Upper lobe of left lung (tissue), 6 donors: ENCODE measurements at places on chromosomes 7 and 10. TPM values are rescaled to one million over a fixed set of nuclear protein-coding genes. Genes with fewer than 3 reads are reported as not detected.

Gene CREB5
- 17.8 TPM for total RNA-seq

DNA sequence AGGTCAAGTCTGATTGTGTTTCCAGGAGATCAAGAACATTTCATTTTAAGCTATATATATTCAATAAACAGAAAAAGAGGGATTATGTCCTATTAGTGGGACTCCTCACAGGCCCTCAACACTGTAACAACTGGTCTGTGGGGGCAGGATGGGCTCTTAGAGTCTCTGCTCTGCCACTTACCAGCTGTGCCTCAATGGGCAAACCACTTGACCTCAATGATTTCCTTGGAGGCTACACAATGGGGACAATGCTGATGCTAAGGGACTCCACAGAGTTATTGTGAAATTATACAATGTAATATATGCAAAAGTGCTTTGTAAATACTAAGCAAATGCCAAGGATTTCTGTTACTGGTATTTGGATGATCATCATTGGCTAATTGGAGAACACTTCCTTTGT lies 33.2 kb upstream of the MXI1 start:
- H3K36me3 ChIP-seq: no peaks in the 10 kb centered on the region
- no peak for DNase-seq
- no peak overlapping the region for H3K27ac ChIP-seq
- no peaks in the 10 kb centered on the region for H3K27me3 ChIP-seq
- H3K4me3 ChIP-seq: no peak overlapping the region
- H3K4me1 ChIP-seq: peaks cover 6% of the 10 kb centered on the region

Gene DMBT1
- 19.5 TPM for total RNA-seq

Gene SEMA3D
- 2.4 TPM for total RNA-seq

DNA sequence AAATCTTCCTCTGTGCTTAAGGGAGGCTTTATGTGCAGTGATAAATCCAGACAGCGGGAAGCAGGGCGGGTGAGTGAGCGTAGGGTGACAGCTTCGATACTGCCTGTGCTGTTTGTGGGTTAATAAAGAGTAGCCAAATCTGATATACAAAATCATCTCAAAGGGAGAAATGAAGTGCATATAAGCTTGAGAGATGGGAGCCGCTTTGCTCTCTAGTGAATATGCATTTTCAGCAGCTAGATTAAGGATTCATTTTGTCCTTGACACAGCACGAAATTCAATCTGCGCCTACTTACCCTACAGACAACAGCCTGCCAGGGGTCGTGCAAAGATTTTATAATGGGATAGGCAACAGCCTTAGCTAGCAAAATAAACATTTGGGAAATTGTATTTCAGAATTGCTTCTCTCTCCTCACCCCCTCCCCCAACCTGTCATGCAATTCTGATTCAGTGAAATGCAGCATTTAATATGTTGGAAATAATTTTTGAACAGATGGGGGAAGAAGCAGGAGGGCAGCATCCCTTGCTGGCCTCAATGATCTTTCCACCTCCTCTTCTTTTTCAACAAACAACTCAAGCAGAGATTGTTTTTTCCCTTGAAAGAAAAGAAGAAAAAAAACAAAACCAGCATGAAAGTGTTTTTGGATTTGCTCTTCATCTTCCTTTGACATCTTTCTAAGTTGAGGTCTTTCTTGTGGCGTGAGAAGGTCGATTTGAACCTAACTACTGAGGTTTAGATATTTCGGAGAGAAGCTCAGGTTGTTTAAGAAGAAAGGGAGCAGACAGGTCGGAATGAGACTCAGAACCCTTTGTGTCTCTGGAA lies 117.9 kb downstream of the AOAH start:
- H3K27ac ChIP-seq: no peak overlapping the region
- no peaks in the 10 kb centered on the region for H3K27me3 ChIP-seq
- no peak overlapping the region for H3K4me3 ChIP-seq

- no peaks in the 10 kb centered on the region for H3K27me3 ChIP-seq
- no peak overlapping the region for H3K4me3 ChIP-seq
- no peaks in the 10 kb centered on the region for H3K4me1 ChIP-seq
- peak; percentile 16 for DNase-seq
These were observed 569.3 kb downstream of the TCERG1L start for GRCh38 chr10:130741901-130742855.

- no peak overlapping the region for H3K4me3 ChIP-seq
- peaks cover 3% of the 10 kb centered on the region for H3K4me1 ChIP-seq
- DNase-seq: no peak
- no peaks in the 10 kb centered on the region for H3K27me3 ChIP-seq
These were observed 122.7 kb downstream of the CUL2 start for GRCh38 chr10:34967335-34967880.

Gene KNDC1
- 10.1 TPM for total RNA-seq

Gene NACAD
- 1.1 TPM for total RNA-seq

GRCh38 chr7:100583132-100584053 lies 2.5 kb downstream of the LRCH4 start:
- DNase-seq: peak; percentile 88
- no peaks in the 10 kb centered on the region for H3K27me3 ChIP-seq
- peak overlapping the region; percentile 85 for H3K4me3 ChIP-seq
- peak overlapping the region; percentile 100 for H3K27ac ChIP-seq

Gene ASAH2
- total RNA-seq: 0.49 TPM

- no peak for DNase-seq
- H3K36me3 ChIP-seq: no peaks in the 10 kb centered on the region
- no peak overlapping the region for H3K4me3 ChIP-seq
- no peaks in the 10 kb centered on the region for H3K4me1 ChIP-seq
- no peak overlapping the region for H3K27ac ChIP-seq
- no peaks in the 10 kb centered on the region for H3K27me3 ChIP-seq
These were observed 55.1 kb downstream of the ANKMY2 start for GRCh38 chr7:16590424-16590823.

Gene GCK
- 0.30 TPM for total RNA-seq

Gene DENND11
- total RNA-seq: 36.0 TPM

- no peak for DNase-seq
- no peak overlapping the region for H3K4me3 ChIP-seq
- H3K27me3 ChIP-seq: no peaks in the 10 kb centered on the region
- H3K27ac ChIP-seq: no peak overlapping the region
These were observed 29.8 kb upstream of the HABP2 start for GRCh38 chr10:113523071-113523470.

DNA sequence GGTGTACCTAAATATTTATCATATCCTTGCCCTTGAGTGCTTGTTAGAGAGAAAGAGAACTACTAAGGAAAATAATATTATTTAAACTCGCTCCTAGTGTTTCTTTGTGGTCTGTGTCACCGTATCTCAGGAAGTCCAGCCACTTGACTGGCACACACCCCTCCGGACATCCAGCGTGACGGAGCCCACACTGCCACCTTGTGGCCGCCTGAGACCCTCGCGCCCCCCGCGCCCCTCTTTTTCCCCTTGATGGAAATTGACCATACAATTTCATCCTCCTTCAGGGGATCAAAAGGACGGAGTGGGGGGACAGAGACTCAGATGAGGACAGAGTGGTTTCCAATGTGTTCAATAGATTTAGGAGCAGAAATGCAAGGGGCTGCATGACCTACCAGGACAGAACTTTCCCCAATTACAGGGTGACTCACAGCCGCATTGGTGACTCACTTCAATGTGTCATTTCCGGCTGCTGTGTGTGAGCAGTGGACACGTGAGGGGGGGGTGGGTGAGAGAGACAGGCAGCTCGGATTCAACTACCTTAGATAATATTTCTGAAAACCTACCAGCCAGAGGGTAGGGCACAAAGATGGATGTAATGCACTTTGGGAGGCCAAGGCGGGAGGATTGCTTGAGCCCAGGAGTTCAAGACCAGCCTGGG lies 11.4 kb downstream of the SERPINE1 start:
- DNase-seq: peak; percentile 89
- H3K27ac ChIP-seq: peak overlapping the region; percentile 84
- no peaks in the 10 kb centered on the region for H3K27me3 ChIP-seq
- no peak overlapping the region for H3K4me3 ChIP-seq
- H3K36me3 ChIP-seq: peaks cover 19% of the 10 kb centered on the region

- no peak overlapping the region for H3K27ac ChIP-seq
- H3K27me3 ChIP-seq: no peaks in the 10 kb centered on the region
- no peaks in the 10 kb centered on the region for H3K36me3 ChIP-seq
- no peak overlapping the region for H3K4me3 ChIP-seq
- no peak for DNase-seq
These were observed 56.7 kb upstream of the SEPHS1 start for GRCh38 chr10:13404791-13405190.

GRCh38 chr10:75076348-75076747 lies 35.1 kb upstream of the SAMD8 start:
- no peaks in the 10 kb centered on the region for H3K4me1 ChIP-seq
- no peaks in the 10 kb centered on the region for H3K36me3 ChIP-seq
- no peak overlapping the region for H3K27ac ChIP-seq
- DNase-seq: no peak
- no peaks in the 10 kb centered on the region for H3K27me3 ChIP-seq

DNA sequence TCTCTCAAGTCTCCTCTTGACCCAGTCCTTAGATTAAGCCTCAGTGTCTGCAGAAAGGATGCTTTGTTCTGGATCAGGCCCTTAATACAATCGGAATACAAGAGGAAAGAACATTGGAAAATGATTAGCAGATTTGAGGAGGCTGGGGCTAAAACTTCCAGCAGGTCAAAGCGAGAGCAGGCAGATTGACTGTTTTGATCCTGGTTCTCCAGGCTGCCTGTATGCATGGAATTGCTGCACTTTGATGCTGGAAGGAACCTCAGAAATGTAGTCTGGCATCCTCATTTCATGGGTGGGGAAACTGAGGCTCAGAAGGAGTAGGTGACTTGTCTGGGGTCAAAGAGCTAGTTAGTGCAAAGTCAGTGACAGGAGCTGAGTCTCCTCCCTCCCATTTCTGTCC lies 202.8 kb downstream of the EMX2 start:
- no peak overlapping the region for H3K27ac ChIP-seq
- DNase-seq: no peak
- no peaks in the 10 kb centered on the region for H3K4me1 ChIP-seq
- no peaks in the 10 kb centered on the region for H3K27me3 ChIP-seq
- H3K36me3 ChIP-seq: no peaks in the 10 kb centered on the region
- H3K4me3 ChIP-seq: no peak overlapping the region

DNA sequence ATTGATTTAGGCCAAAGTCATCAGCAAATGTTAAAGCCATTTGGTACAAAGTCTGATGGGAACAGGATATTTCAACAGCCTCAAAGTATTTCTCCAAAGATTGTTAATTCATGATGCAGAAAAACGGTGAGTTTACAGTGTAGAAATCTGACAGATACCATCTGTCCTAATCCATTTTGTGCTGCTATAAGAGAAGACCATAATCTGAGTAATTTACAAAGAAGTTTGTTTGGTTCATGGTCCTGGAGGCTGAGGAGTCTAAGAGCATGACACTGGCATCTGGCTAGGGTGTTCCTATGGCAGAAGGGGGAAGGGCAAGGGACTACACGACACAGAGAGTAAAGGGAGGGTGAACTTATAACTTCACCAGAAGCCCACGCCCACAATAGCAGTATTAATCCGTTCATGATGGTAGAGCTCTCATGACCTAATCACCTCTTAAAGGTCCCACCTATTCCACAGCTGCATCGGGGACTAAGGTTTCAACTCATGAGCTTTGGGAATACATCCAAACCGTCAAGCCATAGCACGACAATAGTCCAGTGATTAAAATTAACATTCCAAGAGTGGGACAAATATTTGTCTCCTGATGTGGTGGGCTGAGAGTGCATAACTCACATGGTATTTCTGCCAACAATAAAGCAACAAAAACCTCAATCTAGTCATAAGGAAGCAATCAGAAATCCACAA lies 298.6 kb upstream of the AKR1E2 start:
- H3K27ac ChIP-seq: no peak overlapping the region
- no peak overlapping the region for H3K4me3 ChIP-seq
- no peak for DNase-seq
- H3K4me1 ChIP-seq: no peaks in the 10 kb centered on the region
- no peaks in the 10 kb centered on the region for H3K27me3 ChIP-seq

GRCh38 chr10:117007080-117007479 lies 2.1 kb upstream of the SHTN1 start:
- no peak for DNase-seq
- no peaks in the 10 kb centered on the region for H3K36me3 ChIP-seq
- no peak overlapping the region for H3K27ac ChIP-seq

- H3K27me3 ChIP-seq: no peaks in the 10 kb centered on the region
- no peak overlapping the region for H3K4me3 ChIP-seq
- peaks cover 3% of the 10 kb centered on the region for H3K4me1 ChIP-seq
- no peak overlapping the region for H3K27ac ChIP-seq
- no peaks in the 10 kb centered on the region for H3K36me3 ChIP-seq
These were observed 684.0 kb upstream of the FOXK1 start for GRCh38 chr7:3998060-3998459.

- H3K4me1 ChIP-seq: no peaks in the 10 kb centered on the region
- no peaks in the 10 kb centered on the region for H3K36me3 ChIP-seq
- no peak overlapping the region for H3K27ac ChIP-seq
These were observed 403.4 kb downstream of the DNAJB9 start for GRCh38 chr7:108973075-108973474.

DNA sequence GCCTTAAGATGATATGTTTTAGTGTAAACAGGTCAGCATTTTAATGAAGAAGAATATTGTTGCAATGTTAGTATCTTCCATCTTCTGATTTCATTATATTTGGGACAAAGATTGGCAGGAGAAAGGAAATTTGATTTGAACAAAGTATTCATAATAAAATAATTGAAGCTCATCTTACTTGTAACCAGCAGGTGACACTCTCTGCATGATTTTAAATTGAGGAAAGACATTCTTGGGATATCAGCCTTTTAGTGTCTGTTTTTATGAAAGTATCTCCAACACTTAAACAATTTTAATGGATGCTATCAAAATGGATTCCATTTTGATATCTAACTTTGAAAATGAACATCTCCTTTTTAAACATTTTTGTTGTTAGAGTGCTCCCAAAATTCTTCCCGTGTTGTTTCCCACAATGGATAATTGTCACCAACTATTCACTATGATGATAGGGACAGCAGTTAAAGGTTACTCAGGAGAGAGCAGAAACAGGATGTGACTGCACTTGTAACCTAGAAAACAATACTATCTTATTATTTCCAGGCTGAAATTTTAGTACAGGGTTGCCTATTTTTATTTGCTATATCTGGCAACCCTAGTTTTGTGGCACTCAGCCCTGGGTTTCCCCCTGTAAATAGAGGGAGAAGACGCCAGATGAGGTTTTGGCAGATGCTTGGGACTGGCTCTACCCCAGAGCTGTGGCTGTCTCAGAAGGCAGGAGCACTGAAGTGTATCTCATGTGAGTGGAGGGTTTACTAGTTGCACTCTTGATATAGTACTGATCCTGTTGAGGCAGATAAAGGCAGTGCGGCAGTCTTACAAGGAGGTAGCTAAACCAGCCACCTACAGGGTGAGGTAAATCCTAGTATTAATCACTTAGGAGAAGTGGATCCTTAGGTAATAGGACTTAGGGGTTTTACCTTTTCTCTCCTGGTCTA lies 31.0 kb upstream of the ABCB4 start:
- H3K36me3 ChIP-seq: no peaks in the 10 kb centered on the region
- H3K4me3 ChIP-seq: no peak overlapping the region
- H3K27ac ChIP-seq: no peak overlapping the region
- H3K4me1 ChIP-seq: no peaks in the 10 kb centered on the region
- no peaks in the 10 kb centered on the region for H3K27me3 ChIP-seq

DNA sequence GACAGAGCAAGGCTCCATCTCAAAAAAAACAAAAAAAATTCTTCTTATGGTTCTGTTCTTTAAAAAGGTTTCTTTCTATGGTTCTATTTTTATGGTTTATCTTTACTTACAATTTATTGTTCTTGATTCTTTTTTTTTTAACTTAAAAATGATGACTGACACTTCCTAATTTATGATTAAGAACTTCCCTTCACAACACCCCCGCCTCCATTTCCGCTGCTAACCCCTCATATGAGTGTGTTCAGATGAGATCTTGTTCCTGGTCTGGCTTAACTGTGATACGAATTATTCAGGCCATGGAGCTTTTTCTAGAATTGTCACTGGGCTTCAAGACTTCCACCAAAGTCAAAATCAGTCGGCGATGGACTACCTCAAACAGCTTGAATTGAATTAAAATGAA lies 33.9 kb downstream of the PTER start:
- H3K4me1 ChIP-seq: no peaks in the 10 kb centered on the region
- H3K27ac ChIP-seq: no peak overlapping the region
- H3K4me3 ChIP-seq: no peak overlapping the region
- H3K27me3 ChIP-seq: no peaks in the 10 kb centered on the region
- no peaks in the 10 kb centered on the region for H3K36me3 ChIP-seq
